ENCODE measurements at places on chromosomes 2 and 18.

GRCh38 chr2:215658635-215659305 is 222.9 kb upstream of the FN1 start:
- no peak for DNase-seq

DNA sequence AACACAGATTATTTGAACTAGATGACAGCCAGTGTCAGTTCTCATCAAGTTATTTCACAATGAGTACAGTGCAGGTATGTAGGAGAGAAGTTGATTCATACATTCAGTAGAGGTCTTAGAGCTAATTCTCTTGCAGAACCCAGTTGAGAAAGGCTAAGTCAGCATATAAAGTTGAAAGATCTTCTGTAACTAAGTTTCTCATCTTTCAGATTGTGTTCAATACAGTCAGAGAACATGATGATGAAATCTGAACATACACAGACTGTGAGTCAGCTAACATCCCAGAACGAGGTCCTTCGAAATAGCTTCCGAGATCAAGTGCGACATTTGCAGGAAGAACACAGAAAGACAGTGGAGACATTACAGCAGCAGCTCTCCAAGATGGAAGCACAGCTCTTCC is 41.9 kb upstream of the LIMS1 start:
- no peak for DNase-seq

- DNase-seq: peak; percentile 44
These were observed 582.1 kb downstream of the ZEB2 start for GRCh38 chr2:143937723-143938350.

DNA sequence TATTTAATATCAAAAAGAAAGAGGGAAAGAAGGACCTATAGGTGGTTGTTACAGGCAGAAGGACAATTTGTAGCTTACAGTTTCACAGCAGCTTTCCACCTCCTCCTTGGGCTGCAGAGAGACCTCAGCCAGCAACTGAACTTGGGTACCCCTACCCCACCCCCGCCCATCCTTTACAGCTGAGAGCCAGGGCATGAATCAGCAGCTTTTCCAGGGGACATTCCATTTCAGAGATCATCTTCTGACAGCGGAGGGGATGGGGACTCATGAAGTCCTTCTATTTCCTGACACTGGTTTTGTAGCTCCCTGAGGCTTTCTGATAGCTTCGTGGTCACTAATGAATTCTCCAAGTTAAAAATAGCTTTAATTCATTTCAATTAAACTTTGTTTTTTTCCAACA is 96.4 kb downstream of the ITGB1BP1 start:
- DNase-seq: no peak

DNA sequence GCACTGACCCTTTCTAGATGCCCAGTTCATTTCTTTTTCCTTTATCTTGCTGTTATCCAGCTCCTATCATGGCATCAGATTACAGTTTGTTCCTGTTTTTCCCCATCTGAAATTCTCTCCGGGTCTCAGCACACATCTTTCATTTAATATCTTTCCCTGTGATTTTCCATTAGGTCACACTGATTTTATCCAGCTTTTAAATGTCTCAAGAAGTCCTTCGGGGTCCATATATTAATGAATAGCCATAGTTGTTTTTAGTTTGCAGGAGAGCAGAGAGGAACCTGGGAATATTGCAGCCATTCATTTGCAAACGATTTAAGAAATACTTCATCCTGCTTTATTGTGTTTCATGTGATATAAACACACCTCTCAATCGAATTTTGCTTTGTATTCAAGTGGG is 374.2 kb downstream of the TDRD15 start:
- no peak for DNase-seq

GRCh38 chr2:86171295-86171694 is 24.0 kb downstream of the IMMT start:
- DNase-seq: no peak

DNA sequence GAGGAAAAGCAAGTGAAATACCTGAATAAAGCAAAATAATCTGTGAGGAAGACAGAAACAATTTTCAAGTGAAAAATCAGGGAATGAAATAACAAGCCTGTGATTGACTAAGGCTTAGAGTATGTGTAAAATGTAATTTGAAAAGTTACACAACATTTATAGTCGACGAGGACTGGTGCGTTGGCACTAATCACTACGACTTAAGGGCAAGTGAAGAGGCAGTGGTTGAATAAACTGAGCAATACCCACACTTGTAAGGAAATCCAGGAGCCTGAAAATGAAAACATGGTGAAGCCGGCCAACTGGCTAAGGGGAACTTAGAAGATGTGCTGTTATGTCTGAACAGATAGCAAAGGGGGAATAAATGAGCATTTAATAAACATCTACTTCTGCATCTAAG is 13.4 kb downstream of the DOK1 start:
- no peak for DNase-seq

DNA sequence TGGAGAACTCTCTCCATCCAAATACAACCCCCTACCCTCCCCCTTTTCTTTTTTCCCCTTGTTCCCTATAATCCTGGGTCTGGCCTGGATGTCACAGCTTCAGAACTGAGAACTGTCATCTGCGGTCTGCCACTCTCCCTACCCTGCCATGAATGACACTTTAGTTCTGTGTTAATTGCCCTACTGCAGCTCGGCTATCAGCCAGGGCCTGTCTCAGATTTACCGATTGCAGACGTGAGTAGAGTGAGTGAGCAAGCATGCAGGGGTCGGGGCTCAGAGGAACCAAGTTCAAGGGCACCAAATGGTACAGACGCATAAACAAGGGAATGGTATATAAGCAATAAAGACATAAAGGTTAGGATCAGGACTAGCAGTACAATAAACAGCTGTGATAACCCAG is 967.8 kb downstream of the BCL11A start:
- no peak for DNase-seq

- no peak for DNase-seq
These were observed 54.5 kb downstream of the EPAS1 start for GRCh38 chr2:46351750-46352138.

DNA sequence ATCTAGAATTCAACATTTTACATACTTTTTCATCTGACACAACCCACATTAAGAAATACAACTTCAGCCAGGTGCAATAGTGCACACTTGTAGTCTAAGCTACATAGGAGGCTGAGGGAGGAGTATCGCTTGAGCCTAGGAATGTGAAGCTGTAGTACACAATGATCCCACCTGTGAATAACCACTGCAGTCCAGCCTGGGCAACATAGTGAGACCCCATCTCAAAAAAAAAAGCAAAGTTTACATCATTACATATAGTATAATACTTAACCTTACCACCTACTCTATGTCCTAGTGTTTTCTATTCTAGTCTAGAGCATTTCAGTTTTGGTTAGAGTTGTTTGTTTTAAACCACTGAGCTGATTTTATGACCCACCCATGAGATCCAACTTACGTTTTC is 86.5 kb upstream of the FAM117B start:
- no peak for DNase-seq

DNA sequence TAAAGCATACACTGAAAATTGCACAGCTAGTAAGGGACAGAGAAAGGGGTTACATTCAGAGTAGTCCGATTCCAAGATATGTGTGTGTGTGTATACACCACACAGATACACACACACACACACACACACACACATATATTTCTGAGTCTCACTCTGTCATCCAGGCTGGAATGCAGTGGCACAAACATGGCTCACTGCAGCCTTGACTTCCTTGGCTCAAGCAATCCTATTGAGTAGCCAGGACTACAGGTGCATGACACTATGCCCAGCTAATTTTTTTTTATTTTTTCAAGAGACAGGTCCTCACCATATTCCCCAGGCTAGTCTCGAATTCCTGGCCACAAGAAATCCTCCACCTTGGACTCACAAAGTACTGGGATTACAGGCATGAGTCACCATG is 68.1 kb upstream of the ITPRID2 start:
- DNase-seq: no peak

DNA sequence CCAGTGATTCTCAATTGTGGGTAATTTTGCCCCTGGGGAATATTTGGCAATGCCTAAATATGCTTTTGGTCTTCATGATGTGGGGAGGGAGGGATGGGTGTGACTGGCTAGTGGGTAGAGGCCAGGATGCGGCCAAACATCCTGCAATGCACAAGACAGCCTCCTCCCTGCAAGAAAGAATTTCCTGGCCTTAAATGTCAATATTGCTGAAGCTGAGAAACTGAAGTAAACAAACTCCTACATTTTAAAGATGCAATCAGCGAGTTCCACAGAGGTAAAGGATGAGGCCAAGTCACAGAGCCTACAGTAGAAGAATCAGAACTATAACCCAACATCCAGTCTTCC is 272.9 kb upstream of the EPHA4 start:
- no peak for DNase-seq

- no peak for DNase-seq
These were observed 20.4 kb upstream of the CCL20 start for GRCh38 chr2:227793148-227793712.

GRCh38 chr2:86025229-86025820 is 80.4 kb downstream of the POLR1A start:
- no peak for DNase-seq

DNA sequence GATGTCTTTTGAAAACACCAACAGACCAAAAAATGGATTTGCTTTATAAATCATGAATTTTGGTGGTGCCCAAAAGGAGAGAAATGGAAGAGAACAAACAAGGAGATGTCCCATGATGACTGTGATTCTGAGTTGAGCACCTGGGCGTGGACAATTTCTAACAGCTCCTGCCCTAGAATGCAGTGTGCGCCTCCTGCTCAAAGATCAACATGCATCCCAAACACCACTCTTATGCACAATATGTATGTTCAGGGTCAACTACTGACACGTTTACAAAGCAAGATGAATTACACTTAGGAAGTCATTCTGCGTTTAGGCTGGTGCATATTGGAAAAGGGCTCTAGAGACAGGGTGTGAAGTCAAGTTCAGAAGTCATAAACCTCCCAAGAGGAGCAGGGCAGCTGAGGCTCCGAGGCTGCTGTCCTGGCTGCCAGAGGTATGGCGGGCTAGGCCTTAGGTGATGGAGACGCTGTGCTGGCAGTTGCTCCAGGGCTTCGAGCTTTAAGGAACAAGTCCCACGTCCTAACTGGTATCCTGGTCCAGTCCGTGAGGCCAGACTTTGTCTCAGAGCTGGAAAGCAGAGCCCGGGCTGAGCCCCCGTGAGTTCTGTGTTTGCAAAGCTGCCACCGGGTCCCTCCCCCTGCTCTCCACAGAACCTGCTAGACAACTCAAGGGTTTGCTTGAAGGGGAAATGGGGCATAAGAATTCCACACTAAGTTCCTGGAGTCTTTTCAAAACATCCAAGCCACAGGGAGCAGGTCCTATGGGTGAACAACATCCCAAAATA is 74.0 kb downstream of the ZNF516 start:
- DNase-seq: no peak

DNA sequence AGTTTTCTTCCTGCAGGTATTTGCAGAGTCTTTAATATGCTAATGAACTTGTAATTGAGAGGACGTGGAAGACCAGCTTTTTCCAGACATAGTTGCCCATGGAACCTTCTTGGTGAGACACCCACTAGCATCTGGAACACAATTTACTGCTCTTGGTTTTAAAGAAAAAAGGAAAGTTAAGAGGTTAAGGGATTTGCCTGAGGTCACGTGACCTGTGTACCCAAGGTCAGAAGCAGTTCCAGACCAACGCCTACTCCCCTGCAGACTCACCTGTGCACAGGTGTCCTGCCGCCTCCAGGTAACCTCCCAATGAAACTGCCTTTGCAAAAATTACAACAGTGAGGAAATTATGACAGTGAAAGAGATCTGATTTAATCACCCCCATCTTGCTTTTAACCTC is 172.7 kb downstream of the ANAPC1 start:
- DNase-seq: no peak

DNA sequence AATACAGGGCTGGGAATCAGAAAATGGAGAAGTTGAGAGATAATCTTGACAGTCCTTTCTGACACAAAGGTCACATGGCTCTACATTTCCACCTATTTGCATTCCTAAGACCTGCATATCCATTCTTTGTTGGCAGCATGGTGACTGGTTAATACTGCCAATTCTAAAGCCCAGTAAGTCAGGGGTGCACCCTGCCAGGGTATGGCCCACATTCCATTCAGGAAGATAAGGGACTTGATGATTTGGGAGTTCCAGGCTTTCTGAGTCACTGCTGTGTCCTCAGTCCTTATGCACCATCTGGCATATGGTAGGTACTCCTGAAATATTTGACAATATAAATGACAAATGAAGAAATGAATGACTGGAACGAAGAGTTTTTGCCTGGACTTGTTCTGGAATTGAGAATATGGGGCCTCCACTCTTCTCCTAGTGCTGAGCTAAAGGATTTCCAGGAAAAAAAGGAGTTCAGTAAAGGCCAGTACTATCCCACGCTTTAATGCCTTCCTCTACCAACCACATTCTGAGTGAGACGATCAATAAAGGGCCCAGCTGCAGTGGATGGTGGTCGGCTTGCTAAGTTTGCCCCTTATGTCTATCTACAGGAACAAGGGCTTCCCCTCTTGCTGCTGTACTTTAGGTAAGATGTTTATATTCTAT is 31.7 kb upstream of the EIF2AK3 start:
- DNase-seq: no peak

- no peak for DNase-seq
These were observed 96.7 kb downstream of the RHOB start for GRCh38 chr2:20543469-20544152.

DNA sequence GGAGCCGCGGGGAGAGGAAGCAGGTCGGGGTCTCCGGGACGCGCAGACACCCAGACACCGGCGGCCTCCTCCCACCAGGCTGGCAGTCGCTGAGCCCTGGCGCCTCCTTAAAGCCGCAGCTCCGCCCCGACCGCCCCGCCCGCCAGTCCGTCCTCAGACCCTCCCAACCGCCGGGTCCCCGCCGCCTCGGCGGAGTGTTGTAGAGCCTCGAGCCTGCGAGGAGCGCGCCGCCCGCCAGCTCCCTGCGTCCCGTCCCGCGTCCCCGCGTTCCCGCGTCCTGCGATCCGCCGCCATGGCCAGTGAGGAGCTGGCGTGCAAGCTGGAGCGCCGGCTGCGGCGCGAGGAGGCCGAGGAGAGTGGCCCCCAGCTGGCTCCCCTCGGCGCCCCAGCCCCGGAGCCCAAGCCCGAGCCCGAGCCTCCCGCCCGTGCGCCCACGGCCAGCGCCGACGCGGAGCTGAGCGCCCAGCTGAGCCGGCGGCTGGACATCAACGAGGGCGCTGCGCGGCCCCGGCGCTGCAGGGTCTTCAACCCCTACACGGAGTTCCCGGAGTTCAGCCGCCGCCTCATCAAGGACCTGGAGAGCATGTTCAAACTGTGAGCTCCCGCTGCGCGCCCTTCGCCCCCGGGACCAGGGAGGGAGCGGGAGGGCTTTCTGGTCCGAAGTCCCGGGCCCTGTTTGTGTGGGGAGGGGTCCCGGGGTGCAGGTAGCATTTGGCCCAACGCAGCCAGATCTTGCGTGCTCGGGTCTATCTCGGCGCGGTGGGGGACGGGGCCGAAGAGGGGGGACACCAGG is at the start of gene EFHD1:
Gene EFHD1, plus strand, starts transcription at position 192 of the 793 bp plus-strand sequence. Its CDS starts 101 bp downstream, at position 293.
- DNase-seq: peak; percentile 68

Data from erythroblast (primary cell).